ENCODE measurements at places on chromosomes 5 and 9. TPM values are rescaled to one million over a fixed set of nuclear protein-coding genes. Genes with fewer than 3 reads are reported as not detected.

DNA sequence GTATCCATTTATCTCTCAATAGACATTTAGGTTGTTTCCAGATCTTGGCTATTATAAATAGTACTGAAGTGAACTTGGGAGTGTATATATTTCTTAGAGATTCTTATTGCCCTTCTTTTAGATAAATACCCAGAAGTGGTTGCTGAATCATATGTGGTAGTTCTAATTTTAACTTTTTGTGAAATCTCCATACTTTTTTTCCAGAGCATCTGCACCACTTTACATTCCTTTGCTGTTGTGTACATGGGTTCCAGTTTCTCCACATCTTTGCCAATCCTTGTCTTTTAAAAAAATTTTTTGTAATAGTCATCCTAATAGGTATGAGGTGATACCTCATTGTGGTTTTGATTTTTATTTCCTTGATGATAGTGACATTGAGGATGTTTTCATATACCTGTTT lies 303.7 kb downstream of the CCDC171 start:
- no peaks in the 10 kb centered on the region for H3K4me1 ChIP-seq
- H3K27ac ChIP-seq = no peak overlapping the region
- no peak overlapping the region for H3K4me3 ChIP-seq
- no peaks in the 10 kb centered on the region for H3K36me3 ChIP-seq
- H3K27me3 ChIP-seq = no peaks in the 10 kb centered on the region

DNA sequence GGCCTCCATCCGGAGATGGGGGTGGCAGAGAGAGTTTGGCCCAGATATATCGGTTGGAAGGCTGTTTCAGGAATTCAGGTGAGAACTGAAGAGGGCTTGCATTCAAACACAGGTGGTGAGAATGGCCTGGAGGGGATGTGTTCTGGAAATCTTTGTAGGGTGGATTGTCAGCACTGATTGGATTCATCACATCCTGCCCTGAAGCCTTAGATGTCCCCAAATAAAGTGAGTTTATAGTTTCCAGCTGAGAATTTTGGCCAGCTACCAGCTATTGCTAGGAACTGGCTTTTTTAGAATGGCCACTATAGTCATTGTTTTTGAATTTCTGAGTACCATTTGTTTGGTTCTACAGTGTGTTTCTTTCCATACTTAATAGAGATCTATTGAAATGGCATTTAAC lies 46.1 kb upstream of the ANKH start:
- no peaks in the 10 kb centered on the region for H3K36me3 ChIP-seq
- no peak for DNase-seq
- peaks cover 3% of the 10 kb centered on the region for H3K27me3 ChIP-seq
- H3K4me3 ChIP-seq = no peak overlapping the region

DNA sequence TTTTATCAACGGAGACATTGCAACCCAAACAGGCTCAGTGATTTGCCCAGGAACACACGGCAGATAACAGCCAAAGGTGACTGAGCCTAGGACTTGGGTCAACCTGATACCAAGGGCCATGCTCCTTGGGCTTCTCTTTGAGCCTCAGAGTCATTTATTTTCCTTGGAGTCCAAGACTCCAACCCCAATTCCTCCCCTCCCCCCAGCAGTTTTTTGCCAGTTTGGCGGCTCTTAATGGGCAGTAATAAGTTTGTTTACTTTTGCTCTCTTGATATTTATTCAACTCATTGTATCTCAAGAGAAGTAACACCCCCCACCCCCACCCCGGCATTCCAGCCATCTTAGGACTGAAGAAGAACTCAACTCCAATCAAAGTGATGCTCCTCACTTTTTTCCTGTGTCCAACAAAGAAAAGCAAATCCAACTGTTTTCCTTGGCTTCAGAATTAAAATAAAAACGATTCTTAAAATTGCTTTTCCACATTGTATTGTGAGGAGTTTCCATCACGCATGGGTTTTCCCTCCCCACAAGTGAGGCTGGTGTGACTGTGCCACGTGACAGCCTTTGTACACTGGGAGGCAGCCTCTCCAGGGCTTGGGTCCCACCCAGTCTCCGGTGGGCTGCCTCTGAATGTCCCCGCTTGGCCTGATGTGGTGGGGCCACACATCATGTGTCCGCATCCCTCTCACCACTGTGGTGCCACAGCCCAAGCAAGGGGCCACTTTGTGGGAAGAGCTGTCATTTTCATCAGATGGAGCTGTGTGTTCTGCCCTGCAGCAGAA lies 9.1 kb downstream of the ANGPTL2 start:
- peaks cover 7% of the 10 kb centered on the region for H3K27me3 ChIP-seq
- H3K4me1 ChIP-seq = peaks cover 8% of the 10 kb centered on the region
- H3K4me3 ChIP-seq = no peak overlapping the region
- H3K27ac ChIP-seq = no peak overlapping the region
- no peaks in the 10 kb centered on the region for H3K36me3 ChIP-seq

- H3K27ac ChIP-seq = no peak overlapping the region
- DNase-seq = no peak
- no peak overlapping the region for H3K4me3 ChIP-seq
- H3K4me1 ChIP-seq = no peaks in the 10 kb centered on the region
- H3K27me3 ChIP-seq = peaks cover 28% of the 10 kb centered on the region
Measured at GRCh38 chr9:135711391-135711790, 9.4 kb downstream of the KCNT1 start.

DNA sequence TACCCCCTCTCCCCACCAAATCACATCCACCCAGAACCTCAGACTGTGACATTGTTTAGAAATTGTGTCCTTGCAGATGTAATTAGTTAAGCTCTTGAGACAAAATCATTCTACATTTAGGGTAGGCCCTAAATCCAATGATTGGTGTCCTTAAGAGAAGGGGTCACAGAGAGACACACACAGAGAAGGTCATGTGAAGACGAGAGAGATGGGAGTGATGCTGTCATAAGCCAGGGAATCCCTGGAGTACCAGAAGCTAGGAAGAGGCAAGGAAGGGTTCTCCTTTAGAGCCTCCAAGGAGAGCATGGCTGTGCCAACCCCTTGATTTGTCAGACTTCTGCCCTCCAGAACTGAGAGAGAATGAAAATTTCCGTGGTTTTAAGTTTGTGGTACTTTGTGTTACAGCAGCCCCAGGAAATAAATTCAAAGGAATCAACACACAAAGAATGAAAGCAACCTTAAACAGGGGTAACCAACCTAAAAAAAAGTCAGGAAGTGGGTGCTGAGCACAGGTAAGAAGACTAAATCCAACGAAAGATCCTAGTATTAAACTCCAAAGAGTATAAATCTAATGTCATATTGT lies 33.6 kb downstream of the TIMD4 start:
- peak overlapping the region; percentile 76 for H3K27ac ChIP-seq
- peak; percentile 7 for DNase-seq
- H3K4me3 ChIP-seq = no peak overlapping the region
- peaks cover 68% of the 10 kb centered on the region for H3K4me1 ChIP-seq

DNA sequence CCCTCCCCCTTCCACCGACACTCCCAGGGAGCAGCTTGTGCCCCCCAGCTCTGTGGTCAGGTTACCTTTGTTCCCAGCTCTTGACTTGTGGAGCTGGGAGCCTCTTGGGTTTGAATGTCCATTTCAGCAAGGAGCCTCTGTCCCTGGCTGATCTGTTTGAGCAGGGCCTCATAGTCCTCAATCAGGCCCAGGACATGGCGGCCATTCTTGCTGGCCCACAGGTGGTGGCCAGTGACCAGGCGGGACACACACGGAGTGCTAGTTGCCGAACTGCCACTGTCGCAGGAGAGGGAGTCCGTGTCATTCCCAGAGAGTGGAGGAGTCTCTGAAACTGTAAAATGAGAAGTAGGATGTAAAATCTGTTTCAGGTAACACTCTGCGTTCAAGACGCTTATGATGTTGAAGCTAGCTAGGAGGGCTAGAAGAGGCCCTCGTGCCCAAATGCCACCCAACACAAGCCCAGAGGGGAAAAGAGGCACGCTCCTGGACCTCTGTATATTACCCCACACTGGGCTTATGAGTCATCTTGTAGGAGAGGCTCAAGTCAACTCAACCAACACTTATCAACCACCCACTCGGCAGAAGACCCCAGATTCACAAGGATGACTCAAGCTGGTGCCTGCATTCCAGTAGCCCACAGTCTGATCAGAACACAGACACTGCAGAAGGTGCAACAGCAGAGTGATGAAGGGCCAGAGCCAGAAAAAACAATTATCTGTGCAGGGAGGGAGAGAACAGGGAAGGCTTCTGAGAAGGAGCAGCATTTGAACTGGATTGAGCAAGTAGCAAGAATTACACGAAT lies 177.0 kb downstream of the CDK5RAP2 start:
- peaks cover 10% of the 10 kb centered on the region for H3K4me1 ChIP-seq
- H3K36me3 ChIP-seq = peaks cover 16% of the 10 kb centered on the region
- H3K4me3 ChIP-seq = no peak overlapping the region
- H3K27me3 ChIP-seq = no peaks in the 10 kb centered on the region

DNA sequence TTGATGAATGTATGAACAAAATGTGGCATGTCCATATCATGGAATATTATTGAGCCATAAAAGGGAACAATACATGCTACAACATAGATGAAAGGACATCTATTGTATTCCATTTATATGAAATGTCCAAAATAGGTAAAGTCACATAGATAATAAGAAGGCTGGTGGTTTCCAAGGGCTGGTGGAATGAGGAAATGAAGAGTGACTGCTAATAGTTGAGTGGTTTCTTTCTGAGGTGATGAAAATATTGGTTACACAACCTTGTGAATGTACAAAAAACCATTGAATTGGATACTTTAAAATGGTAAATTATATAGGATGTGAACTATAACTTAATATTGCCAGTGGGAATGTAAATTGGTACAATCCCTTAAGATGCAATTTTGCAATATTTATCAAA lies 5.2 kb downstream of the ARSB start:
- peaks cover 10% of the 10 kb centered on the region for H3K36me3 ChIP-seq
- peaks cover 39% of the 10 kb centered on the region for H3K4me1 ChIP-seq
- no peak for DNase-seq
- H3K27ac ChIP-seq = no peak overlapping the region

GRCh38 chr5:68445257-68446069 lies 229.9 kb downstream of the PIK3R1 start:
- H3K4me3 ChIP-seq = no peak overlapping the region
- H3K27me3 ChIP-seq = peaks cover 3% of the 10 kb centered on the region
- DNase-seq = no peak
- no peaks in the 10 kb centered on the region for H3K36me3 ChIP-seq
- H3K4me1 ChIP-seq = peaks cover 24% of the 10 kb centered on the region
- H3K27ac ChIP-seq = no peak overlapping the region

GRCh38 chr5:151230048-151230680 lies 6.3 kb upstream of the CCDC69 start:
- H3K27ac ChIP-seq = no peak overlapping the region
- peaks cover 21% of the 10 kb centered on the region for H3K4me1 ChIP-seq
- H3K36me3 ChIP-seq = no peaks in the 10 kb centered on the region
- no peak overlapping the region for H3K4me3 ChIP-seq
- no peak for DNase-seq

GRCh38 chr5:153168241-153168640 lies 322.2 kb upstream of the GRIA1 start:
- no peaks in the 10 kb centered on the region for H3K4me1 ChIP-seq
- H3K4me3 ChIP-seq = no peak overlapping the region
- H3K36me3 ChIP-seq = no peaks in the 10 kb centered on the region
- no peaks in the 10 kb centered on the region for H3K27me3 ChIP-seq
- no peak for DNase-seq

DNA sequence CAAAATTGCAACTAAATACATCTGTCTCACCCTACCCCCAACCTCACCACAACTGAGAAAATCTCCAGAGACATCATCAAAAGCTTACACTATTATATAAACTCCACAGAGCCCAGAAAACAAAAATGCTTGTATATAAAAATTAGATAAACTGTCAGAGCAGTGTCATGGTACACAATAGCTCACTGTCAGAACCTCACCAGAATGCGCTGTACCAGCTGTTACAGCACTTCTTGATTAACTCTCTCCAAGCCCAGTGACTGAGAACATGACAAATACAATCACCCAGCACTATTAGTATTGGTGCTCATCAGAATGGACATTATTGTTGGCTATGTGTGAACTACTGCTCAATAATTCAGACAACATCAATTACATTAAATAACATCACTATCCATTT lies 65.7 kb downstream of the ZDHHC21 start:
- DNase-seq = no peak
- no peaks in the 10 kb centered on the region for H3K4me1 ChIP-seq
- H3K27ac ChIP-seq = no peak overlapping the region

The GLRA1 gene
- not detected for total RNA-seq

The FBXL7 gene
- total RNA-seq = not detected

The TNC gene
- 1.3 TPM for total RNA-seq

The UBE2QL1 gene
- not detected for total RNA-seq

The EGFL7 gene
- 1.2 TPM for total RNA-seq

The CRB2 gene
- total RNA-seq = 0.10 TPM

Data from activated naive CD8-positive, alpha-beta T cell treated with anti-CD3 and anti-CD28 coated beads for 36 hours (primary cell).